ENCODE measurements at places on chromosomes 1 and 21.
A peak's percentile ranks its signal among the peaks of the same experiment; 100 is the strongest.

DNA sequence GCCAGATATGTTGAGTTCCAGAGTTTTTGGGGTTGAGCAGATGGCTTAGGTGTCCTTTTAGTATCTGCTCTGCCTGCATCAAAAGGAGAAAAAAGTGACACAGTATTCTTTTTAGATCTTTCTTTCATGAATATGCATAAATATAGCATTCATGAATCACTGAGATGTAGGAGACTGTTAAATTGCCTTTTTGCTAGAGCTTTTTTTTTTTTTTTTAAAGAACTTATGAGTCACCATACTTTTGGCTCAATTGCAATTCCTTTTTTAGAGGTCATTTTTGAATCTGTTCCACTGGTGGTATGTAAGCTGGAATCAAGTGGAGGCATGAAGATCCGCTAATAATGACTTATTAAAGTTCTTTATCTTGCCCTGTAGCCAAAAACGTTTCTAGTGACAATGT is 480.9 kb upstream of the ZRANB2 start:
- no peak for DNase-seq

GRCh38 chr1:33292726-33293340 is 28.1 kb downstream of the A3GALT2 start:
- no peak for DNase-seq

DNA sequence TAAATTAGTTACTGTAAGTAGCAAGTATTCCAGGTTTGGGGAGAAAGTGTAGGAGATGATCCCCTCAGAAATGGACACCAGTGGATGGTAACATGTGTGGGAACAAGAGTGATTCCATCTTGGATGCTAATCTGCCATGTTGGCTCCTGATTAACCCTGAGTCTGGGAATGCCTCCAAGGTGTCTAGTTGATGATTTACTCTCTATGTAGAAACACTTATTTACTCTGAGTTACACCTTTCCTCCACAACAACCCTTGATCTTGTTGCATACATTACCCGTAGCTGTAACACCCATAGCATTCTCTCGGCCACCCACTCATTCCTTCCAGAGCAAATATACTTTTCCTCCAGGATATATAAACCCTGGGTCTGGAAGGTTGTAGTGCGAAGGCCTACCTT is 315.9 kb upstream of the GREM2 start:
- no peak for DNase-seq

DNA sequence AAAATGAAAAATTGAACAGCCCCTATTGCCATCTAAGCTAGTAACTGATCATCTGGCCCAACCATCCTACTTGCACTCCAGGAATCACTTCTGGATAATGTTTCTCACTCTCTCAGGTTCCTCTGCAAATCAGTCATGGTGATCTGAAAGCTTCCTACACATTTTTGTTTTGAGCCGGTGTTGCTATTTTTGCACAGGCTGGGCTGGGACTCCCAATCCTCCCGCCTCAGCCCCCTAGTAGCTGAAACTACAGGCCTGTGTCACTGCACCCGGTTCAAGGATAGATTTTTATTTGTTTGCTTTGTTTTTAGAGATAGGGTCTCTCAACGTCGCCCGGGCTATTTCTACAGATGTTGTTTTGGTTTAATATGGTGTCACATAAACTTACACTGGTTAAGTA is 40.5 kb upstream of the HMCN1 start:
- DNase-seq = no peak

- DNase-seq = no peak
These were observed 32.8 kb upstream of the IL19 start for GRCh38 chr1:206737729-206738201.

DNA sequence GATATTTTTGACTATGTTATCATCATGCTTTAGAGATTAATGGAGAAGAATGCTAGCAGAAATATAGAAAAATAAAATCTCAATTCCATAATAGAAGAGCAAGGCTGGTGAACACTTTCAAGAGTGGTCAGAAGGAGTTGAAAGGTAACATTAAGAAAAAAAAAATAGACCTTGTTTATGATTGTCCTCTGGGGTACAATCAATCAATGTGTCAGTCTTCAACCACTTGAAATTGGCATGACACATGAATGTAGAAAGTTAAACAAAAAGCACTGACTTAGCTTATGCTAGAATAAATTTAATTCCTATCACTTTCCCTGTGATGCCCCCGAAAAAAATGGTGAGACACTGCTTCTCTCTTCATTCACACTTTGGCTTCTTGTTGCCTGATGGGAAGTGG is 750.3 kb upstream of the ADGRL2 start:
- no peak for DNase-seq

GRCh38 chr1:37323486-37324377 is 150.6 kb upstream of the ZC3H12A start:
- no peak for DNase-seq

DNA sequence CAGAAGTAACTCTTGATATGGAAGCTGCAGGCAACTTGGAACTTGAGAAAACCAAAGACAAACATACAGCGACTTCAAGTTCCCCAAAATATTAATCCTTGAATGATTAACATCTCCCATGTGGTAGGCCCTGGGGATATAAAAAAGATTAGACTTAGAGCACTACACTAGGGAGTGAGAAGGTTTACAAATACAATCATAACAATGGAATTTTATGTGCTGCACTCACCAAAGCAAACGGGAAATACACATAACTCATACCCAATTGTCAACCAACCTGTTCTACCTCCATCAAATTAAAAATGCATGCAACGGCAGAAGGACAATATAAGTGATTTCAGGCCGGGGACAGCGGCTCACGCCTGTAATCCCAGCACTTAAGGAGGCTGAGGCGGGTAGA is 3.7 kb downstream of the SMYD3 start:
- DNase-seq = no peak

- peak; percentile 50 for DNase-seq
These were observed 6.8 kb upstream of the AKR1A1 start for GRCh38 chr1:45543581-45544417.

GRCh38 chr1:25799935-25800702 is at the start of gene SELENON:
TSS of gene SELENON (plus strand) at chr1:25800193. CDS start at chr1:25800231, 38 bp downstream.
- no peak for DNase-seq

- no peak for DNase-seq
These were observed 3.8 kb upstream of the MYOG start for GRCh38 chr1:203089651-203090045.

DNA sequence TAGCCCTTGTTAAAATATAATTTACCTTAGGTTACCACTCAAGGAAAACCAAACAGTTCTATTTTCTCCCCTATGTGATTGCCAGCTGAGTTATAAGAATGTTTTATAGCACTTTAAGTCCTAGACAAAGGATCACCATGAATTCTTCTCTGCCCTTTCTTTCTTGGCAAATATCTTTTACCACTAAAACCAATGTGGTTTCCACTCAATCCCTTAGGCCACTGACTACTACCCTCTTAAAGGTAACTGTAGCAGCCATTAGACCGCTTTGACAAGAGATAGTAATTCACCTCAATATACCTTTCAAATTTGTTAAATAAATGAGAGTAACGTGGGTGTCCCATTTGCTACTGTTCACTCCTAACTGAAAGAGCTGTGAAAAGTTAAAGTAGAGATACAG is 307.9 kb upstream of the PRMT6 start:
- no peak for DNase-seq

DNA sequence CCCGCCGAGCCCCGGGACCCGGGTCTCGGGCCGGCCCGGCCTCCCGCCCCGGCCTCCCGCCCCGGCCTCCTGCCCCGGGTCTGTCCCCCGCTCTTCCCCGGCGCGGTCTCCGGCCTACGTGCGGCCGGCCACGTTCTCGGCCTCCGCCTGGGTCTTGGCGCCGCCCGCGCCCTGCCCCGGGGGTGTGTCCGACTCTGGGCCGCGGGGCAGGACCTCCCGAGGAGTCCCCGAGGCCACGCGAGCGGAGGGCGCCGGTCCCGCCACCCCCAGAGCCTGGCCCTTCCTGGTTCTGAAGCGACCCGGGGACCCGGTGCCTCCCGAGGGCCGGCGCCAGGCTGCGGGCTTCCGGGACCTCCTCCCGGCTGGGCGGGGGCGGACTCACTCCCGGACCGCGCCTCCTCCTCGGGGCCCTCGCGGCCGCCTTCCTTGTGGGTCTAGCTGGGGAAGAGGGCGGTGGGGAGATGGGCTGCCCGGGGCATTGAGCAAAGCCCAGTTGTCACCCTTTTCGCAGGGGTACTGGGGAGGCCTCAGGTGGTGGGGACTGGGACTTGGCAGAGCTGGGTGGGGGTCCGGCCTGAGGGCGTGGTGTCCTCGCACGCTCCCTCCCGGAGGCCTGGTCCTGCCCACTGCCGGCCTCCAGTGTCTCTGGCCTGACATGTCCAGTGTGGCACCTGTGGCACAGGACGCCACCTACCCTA is 558 bp downstream of the PFKL start:
- peak; percentile 43 for DNase-seq

GRCh38 chr1:102191723-102192122 is 195.0 kb upstream of the OLFM3 start:
- no peak for DNase-seq

DNA sequence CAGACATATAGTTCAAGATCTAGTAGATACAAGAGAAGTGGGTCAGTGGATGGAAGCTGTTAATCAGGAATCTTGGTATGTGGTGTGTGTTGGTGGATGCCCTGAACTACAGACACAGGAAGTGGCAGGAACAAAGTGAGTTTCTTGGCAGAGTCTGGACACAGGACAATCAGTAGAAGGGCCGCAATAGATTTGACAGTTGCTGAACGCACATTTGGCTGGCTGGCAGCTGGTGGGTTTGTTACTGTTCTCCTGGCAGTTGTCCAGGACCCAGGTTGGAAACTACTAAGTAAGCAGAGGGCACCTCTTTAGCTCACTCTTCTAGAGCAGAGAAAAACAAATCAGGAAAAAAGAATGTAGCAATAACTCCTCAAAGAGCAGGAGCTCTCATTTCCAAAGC is 13.2 kb downstream of the KRTAP26-1 start:
- DNase-seq = no peak

- DNase-seq = no peak
These were observed 68.4 kb upstream of the FBXO28 start for GRCh38 chr1:224045556-224045955.

Measured in activated CD4-positive, alpha-beta T cell treated with anti-CD3 and anti-CD28 coated beads for 1 hour (primary cell).